ENCODE measurements at places on chromosomes 11 and 22.

- DNase-seq: no peak
Measured at GRCh38 chr22:26564181-26564580, 25.8 kb downstream of the TPST2 start.

GRCh38 chr11:28760676-28761390, 652.6 kb downstream of the METTL15 start:
- no peak for DNase-seq

DNA sequence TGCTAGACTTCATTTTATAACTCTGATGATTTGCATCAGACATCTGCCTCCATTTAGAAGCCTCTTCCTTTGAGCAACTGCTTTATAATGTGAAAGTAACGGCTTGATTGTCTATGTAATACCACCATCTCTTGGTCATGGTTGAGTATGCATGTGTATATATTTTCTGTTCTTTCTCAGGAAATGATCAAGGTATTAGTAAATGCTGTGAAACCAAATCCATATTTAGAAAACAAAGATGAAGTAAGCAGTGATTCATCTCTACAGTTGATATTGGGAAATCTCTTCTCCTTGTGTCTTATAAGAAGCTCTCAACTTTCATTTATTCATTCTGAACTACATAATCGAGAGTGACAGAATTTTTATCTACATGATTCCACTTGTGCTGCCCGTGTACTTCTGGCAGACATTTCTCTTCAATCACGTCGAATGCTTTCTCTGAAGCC, 104.6 kb upstream of the ANO3 start:
- peak; percentile 23 for DNase-seq

- no peak for DNase-seq
Measured at GRCh38 chr11:83858694-83859093, 572.5 kb upstream of the CCDC90B start.

DNA sequence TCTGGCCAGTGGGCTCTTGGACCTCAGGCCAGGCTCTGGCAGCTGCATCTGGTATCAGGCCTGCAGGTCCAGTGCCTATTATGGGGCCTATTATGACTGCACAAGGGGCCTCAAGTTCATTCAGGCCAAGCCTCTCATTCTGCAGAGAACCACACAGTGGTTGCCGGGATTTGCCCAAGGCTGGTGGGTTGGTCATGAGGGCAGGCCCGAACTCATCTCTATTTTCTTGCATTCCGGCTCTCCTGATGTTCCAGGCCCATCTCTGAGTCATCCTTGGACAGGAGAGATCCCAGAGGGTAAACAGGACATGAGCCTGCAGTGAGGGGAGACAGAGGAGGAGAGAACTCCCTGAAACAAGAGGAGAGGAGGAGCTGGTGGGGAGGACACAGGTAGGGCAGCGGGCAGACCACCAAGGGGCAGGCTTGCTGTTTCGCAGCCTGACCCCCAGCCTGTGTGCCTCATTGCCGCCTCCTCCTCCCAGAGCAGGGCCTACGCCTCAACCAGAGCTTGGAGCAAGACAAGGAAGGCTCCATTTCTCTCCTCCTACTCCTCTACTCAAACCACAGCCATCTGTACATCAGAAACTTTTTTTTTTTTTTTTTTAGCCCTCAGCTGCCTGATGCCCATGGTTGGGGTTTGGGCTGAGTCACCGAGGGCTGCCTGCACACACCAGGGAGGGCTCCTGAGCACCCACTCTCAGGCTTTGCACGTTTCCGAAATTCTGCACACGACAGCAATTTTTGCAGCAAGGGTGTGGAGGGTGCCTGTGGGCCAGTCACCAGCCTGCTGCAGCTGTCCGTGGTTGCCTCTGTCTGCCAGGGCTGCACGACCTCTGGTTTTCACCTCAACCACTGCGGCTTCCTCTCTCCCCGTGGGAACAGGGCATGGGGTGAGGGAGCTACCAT, 12.7 kb upstream of the TREH start:
- peak; percentile 88 for DNase-seq

DNA sequence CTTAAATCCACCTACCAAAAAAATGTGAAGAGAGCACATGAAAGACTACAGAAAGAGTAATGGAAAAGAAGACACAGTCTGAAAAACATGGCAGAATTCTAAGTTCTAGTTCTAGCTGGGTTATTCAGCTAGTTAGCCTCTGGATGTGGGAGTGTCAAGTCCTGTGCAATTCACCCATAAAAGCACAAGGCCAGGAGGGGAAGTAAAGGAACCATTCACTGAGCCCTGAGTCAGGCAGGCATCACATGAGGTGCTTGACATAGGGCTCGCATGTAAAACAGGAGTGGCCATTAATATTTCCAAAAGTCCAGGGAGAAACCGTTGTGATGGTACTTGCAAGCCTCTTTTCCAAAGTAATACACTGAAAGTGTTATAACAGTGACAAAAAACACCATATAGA, 103.7 kb downstream of the GAB2 start:
- no peak for DNase-seq

DNA sequence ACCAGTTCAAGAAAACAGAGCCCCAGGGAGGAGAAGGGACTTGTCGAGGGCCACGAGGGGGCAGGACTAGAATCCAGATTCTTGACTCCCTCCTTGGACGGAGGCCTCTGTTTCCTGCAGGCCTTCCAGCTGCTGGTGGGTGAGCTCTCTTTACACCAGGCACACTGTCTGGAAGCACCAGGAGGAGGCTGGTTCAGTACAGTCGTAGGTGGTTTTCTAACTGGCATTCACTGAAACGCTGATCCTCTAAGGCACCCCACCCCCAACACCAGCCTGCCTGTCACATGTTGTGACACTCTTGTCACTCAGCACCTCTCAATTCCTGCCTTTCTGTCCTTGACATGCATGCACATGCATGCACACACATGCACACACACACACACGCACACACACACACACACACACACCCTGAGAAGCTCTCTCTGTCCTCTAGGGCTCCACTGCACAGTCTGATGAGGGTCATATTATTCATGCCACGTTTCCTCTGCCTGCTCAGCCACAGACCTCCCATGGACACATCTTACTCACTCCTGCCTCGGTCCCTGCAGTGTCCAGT, 751 bp downstream of the MS4A10 start:
- no peak for DNase-seq

- no peak for DNase-seq
Measured at GRCh38 chr11:2718817-2719438, 19.1 kb upstream of the KCNQ1OT1 start.

DNA sequence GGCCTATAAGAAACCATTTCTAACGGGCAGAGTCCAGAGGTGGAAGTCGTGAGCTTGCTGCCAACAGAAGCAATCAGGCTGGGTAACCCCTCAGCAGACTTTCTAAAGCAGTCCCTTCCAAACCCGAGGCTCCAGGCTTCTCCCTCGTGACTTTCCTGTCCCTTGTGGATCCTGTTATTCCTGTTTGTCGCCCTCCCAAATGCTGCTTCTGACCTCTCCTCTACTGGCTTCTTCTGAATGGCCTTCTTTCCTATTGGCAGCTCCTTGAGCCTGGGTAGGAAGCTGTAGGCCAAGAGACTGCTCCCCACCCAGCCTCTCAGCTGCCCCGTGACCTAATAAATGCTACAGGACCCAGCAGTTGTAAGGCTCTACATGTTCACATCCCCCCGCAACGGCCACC, 35.0 kb downstream of the MAFF start:
- DNase-seq: no peak

GRCh38 chr11:12853652-12854296, 155.3 kb upstream of the RASSF10 start:
- DNase-seq: no peak

DNA sequence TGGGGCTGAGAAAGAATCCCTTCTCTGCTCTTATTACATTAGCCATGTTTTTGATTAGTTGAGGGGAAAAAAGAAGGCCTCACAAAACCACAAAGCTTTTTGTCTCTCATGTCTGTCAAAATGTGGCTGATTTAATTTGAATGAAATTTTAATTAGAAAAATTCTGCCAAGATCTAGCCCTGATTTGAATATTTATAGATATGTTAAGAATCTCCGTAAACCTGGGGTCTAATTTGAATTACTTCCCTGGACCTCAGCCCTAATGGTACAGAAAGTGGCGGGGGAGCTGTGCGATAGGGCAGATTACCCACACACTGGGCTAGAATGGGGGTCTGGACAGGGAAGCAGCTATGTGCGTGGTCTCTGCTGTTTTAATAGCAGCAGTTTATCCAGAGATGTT, 141.3 kb upstream of the TTC12 start:
- no peak for DNase-seq

DNA sequence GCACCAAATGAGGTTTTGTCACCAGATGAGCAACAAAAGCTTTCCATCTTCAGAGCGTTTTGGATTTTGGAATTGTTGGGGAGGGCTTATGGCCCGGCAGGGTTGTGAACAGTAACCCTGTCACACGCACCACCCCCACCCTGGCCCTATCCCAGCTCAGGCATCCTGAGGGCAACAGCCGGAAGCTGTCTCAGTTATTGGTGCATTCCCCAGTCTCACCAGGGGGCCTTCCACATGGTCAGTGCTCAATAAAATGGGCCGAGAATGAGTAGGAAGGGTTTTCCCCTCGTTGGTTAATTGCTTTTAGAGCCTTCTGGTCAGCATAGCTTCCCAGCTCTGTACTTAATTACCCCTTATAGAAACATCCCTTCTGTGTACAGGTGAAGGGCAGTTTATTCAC, 46.0 kb downstream of the LRP5 start:
- no peak for DNase-seq

DNA sequence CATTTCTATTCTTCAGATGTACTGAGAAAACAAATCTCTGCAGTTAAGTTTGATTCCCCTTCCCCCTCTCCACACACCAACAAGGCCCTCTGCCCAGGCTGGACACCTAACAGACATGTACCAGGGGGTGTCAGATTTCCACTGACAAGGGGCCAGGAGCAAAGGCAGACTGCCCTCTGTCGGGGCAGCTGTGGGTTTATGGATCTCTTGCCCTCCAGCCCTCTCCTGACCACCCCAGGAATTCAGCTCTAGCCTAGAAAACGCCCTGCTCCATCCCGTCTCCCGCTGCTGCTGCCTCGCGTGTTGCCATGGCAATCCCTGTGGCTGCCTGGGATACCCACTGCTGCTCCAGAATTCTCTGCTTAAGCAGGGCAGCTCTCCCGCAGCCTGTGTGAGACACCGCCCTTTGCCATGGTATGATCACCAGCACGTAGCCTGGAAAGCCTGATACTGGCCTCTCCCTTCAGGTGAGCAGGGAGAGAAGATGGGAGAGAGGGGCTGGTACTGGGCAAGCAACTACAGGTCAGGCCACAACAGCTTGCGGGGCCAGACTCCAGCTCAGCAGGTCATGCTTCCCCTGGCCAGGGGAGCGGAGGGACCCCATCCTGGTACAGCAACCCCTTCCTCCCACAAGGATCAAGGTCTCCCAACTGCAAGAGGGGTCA, 41.6 kb downstream of the BUD13 start:
- no peak for DNase-seq

GRCh38 chr11:846496-847098, 3.9 kb downstream of the TSPAN4 start:
- DNase-seq: no peak

DNA sequence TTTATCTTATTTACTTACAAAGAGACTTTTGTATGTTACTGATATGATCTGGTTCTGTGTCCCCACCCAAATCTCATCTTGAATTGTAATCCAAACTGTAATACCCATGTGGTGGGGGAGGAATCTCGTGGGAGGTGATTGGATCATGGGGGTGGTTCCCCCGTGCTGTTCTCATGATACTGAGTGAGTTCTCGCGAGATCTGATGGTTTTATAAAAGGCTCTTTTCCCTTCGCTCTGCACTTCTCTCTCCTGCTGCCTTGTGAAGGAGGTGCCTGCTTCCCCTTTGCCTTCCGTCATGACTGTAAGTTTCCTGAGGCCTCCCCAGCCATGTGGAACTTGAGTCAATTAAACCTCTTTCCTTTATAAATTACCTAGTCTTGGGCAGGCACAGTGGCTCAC, 42.4 kb upstream of the WNT7B start:
- DNase-seq: no peak

DNA sequence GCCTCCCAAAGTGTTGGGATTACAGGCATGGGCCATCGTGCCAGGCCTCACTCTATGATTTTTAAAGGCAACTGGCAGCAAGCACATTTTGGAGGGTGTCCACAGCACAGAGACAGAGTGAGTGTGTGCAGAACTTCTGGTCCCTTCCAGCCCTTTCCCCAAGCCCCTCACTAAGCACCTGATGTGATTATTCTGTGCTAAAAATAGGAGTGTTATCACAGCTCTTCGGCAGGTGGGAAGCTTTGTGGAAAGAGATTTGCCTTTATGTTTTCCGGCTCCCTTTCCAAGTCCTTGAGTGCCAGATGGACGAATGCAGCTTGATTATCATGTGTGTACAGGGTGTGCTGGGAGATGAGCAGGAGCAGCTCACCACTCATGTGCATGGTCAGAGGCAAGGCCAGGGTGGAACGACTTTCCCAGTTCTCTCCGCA, 310.8 kb downstream of the DDX10 start:
- no peak for DNase-seq

- peak; percentile 89 for DNase-seq
Measured at GRCh38 chr22:40728731-40729189, 49.5 kb downstream of the MCHR1 start.

GRCh38 chr11:3834664-3835461, 5.9 kb downstream of the RHOG start:
- DNase-seq: no peak

DNA sequence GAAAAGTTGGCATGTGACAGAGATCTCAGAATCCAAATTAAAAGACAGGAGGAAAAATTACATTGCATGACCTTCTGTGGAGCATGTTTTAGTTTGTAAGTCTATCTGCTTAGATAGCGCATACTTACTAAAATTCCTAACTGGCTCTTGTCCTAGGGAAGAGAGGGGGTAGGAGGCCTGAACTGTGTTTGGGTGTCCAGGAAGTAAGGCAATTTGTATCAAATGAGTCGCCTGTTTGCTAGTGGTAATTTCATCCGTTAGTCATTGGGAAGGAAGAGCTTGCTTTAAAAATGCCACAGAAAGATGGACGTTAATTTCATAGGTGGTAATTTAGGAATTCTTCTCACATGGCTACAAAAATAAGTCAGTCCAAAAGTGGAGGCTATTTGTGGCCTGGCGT, 18.5 kb downstream of the GRK3 start:
- no peak for DNase-seq

- DNase-seq: no peak
Measured at GRCh38 chr11:61973476-61974162, 6.2 kb upstream of the FTH1 start.

DNA sequence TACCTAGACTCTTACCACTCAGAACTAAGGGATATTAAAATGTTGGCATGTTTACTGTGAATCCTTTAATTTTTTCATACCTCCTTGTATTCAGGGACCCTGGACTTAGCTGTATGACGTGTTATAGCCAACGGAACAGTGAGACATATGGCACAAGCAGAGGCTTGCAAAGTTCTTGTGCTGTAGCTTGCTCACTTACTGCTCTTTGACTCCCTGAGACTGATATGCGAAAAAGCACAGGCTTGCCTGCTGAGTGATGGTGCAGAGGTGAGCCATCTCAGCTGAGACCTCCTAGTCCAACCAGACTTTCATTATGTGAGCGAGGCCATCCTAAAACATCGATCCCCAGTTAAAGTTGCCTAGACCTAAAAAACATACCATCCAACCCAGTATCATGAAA, 811.0 kb downstream of the METTL15 start:
- DNase-seq: no peak
